ENCODE measurements at places on chromosomes 4 and X.

DNA sequence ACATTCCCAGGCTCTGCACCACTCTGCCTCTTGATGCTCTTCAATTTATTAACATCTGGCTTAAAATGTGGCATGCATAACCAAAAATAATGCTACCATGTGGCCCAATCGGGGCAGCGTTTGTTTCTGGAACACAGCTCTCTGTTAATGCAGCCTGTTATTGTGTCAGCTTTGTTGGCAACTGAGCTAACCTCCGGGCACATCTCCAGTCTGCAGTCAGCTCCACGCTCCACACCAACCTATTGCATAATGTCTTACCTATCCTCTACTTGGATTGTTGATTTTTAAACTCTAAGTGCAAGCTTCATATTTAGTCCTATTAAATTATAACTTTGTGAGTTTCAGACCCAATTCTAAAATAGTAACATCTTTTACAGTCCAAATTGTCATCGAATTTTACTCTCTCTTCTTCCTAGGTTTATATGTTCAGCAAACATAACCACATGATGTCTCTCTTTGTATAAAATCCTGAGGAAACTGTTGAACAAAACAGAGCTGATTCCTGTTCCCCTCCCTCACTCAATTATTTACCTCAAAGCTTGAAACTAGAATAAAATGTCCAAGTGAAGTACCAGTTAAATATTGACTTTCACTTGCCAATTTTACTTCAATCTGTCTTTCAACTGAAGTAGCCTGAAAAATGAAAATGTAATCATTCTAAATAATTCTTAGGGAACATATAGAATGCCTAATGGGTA lies 92.2 kb upstream of the RAPGEF2 start:
- peak; percentile 6 for DNase-seq

DNA sequence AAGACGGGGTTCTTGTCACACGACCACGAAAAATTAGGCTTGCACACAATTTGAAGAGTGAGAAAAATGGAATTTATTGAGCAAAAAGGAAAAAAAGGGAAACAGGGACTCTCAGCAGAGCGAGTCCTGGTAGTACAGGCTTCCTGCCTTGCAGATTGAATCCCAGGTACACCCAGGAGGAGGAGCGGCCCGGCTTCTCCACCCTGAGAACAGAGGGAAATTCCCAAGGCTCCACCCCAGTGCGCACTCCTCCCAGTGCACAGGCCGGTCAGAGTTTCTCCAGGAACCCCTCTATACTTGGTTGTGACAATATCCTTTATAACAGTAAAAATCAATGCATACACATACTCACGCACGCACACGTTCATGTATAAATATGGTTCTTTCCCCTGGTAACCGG lies 22.0 kb downstream of the SLC4A4 start:
- DNase-seq = no peak

DNA sequence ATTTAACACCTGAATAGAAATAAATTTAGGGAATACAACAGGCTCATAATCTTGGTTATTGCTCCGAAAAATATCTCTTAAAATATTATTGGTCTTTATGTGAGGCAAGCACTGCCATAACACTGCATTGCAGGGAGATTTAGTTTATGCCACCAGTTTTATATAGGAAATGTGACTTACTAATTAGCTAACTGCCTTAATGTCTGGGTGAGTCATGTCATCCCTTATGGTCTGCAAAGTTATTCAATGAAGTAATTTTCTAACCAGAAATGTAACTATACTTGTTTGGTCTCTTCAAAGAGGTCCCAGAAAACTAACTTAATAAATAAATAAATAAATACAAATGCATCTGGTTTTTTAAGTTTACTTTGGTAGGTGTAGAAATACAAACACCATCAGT lies 597.2 kb downstream of the GALNTL6 start:
- no peak for DNase-seq

GRCh38 chrX:22351966-22352365 lies 79.3 kb downstream of the CBLL2 start:
- no peak for DNase-seq

DNA sequence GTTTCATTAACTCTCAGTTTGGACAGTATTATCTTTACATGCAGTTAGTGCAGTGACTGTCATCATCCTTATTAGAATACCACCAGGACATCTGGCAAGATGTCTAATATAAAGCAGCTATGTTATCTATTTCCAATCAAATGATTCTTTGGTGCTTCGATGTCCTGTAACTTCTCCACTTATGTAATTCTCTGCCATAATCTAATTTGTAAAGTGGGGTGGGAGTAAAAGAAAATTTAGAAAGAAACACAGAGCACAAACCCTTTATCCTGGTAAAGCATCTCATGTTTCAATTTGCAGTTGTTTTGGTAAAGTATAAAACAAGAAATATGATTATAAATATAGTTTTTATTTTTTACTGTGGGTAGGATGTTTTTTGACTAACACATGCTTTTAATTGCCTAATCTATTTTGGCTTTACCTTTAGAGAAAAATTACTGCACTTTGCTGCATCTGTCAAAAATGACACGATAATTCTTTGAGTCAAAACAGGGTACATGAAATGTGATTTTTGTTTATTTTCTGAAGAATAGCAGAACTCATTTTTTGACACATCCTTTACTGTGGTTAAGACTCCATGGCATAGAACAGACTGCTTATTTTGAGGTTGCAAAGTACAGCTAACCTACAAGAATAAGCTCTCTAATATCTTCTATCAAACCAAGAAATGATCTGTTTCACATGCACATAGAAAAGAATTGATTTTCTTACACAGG lies 382.9 kb downstream of the RPA4 start:
- no peak for DNase-seq

DNA sequence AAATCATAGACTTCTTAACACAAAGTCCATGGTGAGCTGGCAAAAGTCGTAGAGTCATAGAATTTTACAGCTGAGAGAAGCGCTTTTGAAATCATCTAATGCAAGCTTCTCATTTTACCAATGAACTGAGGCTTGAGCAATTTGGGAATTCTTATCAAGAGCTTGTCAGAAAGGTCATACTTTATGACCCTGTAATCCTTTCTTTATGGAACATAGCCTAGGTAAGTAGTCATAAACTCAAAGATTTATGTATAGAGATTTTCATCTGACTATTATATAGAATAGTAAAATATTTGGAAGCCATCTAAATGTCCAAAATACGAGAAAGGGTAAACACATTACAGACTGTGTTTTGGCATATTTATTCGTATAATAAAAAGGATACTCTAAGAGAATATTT lies 563.5 kb downstream of the PCDH7 start:
- no peak for DNase-seq

DNA sequence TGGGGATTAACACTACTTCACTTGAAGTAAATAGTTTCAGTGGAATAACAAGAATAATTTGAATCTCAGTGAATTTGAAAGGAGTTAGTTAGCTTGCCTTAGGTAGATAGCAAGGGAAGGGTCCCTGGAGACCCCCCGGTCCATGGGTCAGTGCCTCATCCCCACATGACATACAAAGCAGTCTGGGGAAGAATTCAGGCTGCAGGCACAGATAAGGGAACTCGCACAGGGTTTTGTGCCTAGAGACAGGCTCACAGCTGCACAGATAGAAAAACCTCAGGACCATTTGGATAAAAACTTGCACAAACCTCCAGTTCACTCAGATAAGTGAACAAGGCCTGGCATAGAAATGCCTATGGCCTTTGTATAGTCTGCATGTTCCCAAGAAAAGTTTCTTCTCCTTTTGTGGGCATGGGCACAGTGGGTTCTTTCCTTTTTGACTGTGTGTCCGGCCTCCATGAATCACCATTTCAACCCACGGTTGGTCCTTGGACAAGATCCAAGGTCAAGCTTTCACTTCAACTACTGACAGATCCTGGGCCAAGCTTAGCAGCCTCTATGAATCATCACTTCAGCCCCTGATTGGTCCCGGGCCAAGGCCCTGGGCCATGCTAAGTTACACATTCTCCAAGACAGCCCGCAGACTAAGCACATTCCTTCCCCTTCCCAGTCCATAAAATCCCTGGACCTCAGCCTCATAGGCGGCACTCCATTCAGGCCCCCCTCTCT lies 108.3 kb upstream of the KLHL4 start:
- DNase-seq = no peak

DNA sequence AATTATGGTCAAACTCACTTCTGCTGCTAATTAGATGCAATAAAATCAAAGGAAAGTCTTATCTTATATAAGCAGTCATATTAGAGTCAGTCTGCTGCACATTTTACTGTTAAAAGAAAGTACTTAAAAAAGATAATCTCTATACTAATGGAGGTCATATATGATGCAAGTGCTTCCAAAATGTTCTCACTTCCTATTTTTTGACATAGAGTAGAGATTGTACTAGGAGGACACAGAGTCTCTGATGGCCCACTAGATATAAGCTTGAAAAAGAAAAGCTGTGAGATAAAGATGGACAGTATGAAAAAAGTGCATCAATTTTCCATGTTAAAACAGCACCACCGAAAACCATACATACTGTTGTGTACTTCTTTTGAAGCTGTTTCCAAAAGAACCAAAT lies 196.9 kb downstream of the KLHL13 start:
- no peak for DNase-seq

DNA sequence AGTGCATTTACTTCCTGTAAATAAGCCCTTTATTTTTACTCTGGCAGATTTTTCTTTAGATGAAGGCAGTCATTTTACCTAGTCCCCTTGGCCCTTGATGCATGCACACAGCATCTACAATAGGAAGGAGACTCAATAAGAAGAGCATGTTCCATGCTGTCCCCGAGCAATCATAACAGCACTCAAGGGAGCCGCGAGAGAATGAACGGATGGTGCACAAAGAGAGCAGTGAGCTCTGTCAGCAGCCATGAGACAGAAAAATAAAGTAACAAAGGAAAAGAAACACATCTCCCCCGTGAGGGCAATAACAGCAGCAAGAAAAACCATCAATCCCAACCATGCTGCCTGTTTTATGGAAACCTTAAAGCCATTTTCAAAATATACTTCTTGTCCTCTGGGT lies 11.9 kb downstream of the SMIM31 start:
- DNase-seq = no peak

Data from NCI-H1105 (cell line).